Upper lobe of left lung (tissue), 6 donors: ENCODE measurements at places on chromosomes 7 and 10.

DNA sequence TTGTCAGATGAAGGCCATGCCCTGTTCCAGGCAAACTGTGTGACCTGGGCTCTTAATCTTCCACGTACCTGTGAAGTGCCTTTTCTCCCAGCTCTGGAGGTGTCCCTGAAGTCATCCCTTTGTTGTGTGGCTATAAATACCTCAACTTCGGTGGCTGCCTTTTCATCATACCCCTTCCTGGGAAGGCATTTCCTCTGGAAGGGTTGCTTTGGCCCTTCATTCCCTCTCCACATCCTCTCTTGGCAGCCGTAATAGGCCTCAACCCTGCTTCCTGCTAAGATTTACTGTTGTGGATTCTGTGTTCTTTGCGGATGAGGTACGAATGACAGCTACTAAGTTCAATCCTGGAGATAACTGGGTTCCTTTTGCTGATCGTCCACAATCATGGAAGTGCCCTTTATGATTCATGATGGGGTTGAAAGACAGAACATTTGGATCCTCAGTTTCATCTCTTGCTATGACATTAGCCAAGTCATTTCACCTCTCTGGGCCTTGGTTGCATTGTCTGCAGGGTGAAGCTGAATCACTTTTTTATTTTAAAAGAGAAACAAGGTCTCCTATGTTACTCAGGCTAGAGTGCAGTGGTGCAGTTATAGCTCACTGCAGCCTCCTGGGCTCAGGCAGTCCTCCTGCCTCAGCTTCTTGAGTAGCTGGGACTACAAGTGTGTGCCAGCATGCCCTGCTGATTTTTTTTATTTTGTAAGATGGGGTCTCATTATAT, 23.6 kb downstream of the FKBP6 start:
- H3K27ac ChIP-seq: no peak overlapping the region
- H3K4me1 ChIP-seq: no peaks in the 10 kb centered on the region
- H3K36me3 ChIP-seq: no peaks in the 10 kb centered on the region
- no peak for DNase-seq
- no peaks in the 10 kb centered on the region for H3K27me3 ChIP-seq
- no peak overlapping the region for H3K4me3 ChIP-seq

- no peak for DNase-seq
- H3K4me3 ChIP-seq: no peak overlapping the region
- no peaks in the 10 kb centered on the region for H3K4me1 ChIP-seq
- no peak overlapping the region for H3K27ac ChIP-seq
- no peaks in the 10 kb centered on the region for H3K36me3 ChIP-seq
- no peaks in the 10 kb centered on the region for H3K27me3 ChIP-seq
Observed at GRCh38 chr10:77301305-77301730, 336.3 kb downstream of the KCNMA1 start.

DNA sequence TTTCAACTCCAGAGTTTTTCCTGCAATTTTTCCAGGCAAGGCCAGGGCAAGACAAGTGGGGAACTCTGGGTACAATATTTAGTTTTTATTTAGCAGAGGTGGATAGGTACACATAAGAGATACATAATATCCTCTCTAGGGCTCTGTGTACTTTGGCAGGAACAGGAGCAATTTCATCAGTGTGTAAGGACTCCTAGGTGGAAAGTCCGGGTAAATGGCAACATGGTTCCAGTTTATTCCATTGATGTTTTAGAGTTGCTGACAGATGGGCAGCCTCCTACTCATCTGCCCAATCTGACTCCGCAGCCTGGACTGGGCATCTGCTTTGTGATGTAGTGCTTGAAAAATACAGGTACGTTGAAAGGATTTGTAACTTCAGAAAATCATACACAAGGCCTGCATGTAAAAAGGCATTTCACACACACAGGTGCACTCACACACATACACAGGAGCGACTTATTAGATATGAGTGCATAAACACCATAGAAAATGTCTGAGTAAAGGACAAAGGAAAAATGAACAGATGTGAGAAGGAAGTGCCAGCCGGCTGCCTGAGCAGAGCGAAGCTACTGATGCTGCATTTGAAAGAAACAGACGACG, 5.7 kb downstream of the PON1 start:
- no peak overlapping the region for H3K27ac ChIP-seq
- H3K36me3 ChIP-seq: no peaks in the 10 kb centered on the region
- H3K4me3 ChIP-seq: no peak overlapping the region
- H3K4me1 ChIP-seq: no peaks in the 10 kb centered on the region

GRCh38 chr7:5689118-5689517, 92.3 kb downstream of the RNF216 start:
- peak overlapping the region; percentile 64 for H3K27ac ChIP-seq
- H3K36me3 ChIP-seq: peaks cover 10% of the 10 kb centered on the region
- H3K27me3 ChIP-seq: no peaks in the 10 kb centered on the region

- no peak for DNase-seq
- no peak overlapping the region for H3K27ac ChIP-seq
- H3K4me1 ChIP-seq: no peaks in the 10 kb centered on the region
- H3K36me3 ChIP-seq: no peaks in the 10 kb centered on the region
- no peaks in the 10 kb centered on the region for H3K27me3 ChIP-seq
Observed at GRCh38 chr7:95577137-95577536, 19.2 kb downstream of the PDK4 start.

GRCh38 chr7:68865351-68866199, 732.7 kb upstream of the AUTS2 start:
- H3K4me3 ChIP-seq: no peak overlapping the region
- no peak for DNase-seq
- no peak overlapping the region for H3K27ac ChIP-seq
- H3K36me3 ChIP-seq: no peaks in the 10 kb centered on the region
- no peaks in the 10 kb centered on the region for H3K4me1 ChIP-seq

DNA sequence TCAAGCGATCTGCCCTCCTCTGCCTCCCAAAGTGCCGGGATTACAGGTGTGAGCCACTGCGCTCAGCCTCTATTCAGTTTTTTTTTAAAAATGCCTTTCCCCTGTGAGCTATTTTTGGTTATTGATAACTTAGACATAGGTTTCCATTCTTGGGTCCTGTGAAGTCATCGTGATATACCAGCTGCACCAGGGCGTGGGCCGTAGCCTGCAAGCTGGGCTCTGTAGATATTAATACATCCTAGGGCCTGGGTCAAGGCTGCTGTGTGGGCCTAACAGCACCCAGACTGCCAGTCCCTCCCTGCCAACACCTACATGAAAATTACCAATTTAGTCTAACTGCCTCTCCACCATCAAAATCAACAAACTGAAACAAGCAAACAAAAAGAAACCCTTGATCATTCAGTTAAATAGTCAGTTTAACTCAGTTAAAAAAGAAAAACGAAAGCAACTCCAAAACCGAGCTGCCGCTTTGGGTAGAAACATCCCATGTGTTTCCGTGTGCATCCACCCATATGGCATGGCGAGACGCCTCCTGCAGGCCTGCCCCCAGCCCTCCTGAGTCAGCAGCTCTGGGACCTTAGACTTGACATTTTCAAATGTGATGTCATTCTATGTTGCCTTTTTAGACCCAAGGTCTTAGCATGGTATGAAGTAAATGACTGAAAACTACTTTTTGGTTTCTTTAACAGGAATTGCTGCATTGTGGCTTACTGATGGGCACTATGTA, 330.2 kb downstream of the GLRX3 start:
- DNase-seq: no peak
- no peak overlapping the region for H3K27ac ChIP-seq
- H3K4me3 ChIP-seq: no peak overlapping the region
